ENCODE measurements at places on chromosomes 4 and X.

DNA sequence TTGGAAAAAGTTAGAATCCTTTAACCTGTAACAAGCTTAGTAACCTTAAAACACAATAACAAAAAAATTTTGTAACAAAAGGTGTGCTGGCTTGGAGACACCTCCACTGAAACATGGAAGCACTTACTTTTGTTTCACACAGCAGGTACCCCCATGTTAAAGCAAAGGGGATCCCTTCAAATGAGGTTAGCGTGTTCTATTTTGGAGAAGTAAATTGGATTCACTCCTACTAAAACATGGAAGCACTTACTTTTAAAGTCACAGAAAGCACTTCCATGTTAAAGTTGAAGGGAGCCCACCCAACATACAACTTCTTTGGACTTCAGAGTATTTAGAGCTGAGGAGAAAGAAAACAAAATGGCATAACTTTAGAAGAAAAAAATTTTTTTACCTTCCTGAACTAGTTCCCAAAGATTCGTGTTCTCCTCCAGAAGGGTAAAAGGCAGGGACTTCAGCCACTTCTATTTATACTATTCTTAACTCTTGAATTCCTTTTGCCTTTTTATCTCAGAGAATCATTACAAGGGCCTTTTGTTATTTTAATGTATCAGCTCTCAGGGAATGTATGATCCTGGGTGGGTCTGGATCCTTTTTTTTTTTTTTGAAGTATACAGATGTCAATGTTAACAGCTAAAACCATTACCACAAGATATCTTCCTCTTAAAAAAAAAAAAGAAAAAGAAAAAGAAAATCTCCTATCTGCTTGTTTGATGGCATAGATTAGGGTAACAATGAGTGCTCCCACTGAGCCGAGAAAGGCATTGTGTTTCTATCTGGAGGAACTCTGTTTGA is 11.5 kb downstream of the LARP7 start:
- no peak for DNase-seq

GRCh38 chrX:22882543-22882942 is 117.2 kb upstream of the DDX53 start:
- no peak for DNase-seq

- no peak for DNase-seq
These were observed 217.7 kb upstream of the PSAPL1 start for GRCh38 chr4:7652451-7652881.

- DNase-seq, result no peak
These were observed 12.8 kb downstream of the SCD5 start for GRCh38 chr4:82785611-82786400.

- DNase-seq, result no peak
These were observed 10.9 kb upstream of the TET2 start for GRCh38 chr4:105135785-105136184.

DNA sequence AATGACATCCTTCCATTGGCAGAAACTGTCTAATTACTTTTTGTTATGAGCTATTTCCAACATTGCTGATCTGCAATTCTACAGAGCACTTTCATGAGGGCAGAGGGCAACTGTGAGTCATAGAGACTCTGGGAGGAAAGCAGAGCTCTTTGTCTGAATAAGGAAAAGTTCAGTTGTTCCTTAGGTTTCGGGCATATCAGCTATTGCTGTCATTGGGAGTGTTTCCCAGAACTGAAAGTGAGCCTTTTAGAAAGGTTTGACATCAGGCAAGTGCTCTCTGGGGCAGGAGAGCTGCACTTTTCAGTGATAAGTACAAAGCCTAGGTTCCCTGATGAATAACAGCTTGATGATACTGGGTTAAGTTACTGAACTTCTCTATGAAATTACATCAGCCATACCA is 119.2 kb upstream of the EDNRA start:
- no peak for DNase-seq

DNA sequence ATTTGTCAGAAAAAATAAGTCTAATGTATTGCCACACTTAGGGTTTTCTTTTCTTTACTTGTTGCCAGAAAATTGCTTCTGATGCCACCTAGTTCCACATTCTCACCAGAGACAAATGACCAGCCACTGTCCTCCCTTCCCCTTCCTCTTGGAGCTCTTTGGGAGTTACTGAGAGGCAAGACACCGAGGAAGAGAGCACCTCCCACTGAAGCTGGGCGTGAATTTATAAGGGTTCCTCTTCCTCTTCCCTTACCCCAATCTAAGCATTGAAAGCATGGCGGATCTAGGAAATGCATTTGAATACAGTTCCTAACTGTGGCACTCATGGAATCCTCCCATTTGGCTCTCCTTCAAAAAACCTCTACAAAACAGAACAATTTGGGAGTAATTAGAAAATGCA is 30.0 kb downstream of the ANXA3 start:
- no peak for DNase-seq

DNA sequence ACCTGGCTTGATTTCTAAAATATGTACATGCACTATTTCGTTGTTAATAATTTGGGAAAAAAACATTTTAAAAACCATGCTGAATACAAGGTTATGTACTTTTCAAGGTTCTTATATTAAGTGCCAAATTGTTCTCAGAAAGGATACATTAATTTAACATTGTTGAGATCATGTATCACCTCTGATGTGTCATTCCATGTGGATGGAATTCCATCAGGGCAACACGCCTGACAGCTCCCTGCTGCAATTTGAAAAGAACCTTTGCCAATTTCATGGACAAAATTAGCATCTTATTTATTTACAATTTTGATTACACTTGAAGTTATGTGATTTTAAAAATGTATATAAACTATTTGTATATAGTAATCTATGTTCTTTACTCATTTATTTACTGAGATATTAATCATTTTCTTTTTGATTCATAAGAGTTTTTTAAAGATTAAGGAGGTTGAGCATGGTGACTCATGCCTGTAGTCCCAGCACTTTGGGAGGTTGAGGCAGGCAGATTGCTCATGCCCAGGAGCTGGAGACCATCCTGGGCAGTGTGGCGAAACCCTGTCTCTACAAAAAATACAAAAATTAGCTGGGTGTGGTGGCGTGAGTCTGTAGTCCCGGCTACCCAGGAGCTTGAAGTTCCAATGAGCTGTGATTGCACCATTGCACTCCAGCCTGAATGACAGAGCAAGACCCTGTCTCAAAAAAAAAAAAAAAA is 142.8 kb downstream of the ENPP6 start:
- DNase-seq, result no peak

GRCh38 chr4:79209081-79209480 is 116.8 kb downstream of the NAA11 start:
- DNase-seq, result no peak

DNA sequence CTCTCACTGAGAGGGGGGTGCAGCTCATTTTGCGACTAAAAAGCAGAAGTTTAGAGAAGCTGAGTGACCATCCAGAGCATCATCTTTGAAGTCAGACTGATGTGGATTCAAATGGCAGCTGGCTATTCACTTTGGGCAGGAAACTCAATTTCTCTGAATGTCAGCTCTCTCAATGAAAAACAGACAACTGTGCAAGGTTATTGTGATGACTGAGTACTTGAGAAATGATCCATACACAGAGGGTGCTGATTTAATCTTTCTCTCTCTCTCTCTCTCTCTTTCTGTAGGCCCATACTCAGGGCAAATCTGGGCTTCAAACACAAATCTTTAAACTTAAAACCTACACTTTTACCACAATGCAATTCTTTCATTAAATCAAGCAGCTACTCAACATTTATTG is 185.8 kb upstream of the SLIT2 start:
- DNase-seq, result no peak

DNA sequence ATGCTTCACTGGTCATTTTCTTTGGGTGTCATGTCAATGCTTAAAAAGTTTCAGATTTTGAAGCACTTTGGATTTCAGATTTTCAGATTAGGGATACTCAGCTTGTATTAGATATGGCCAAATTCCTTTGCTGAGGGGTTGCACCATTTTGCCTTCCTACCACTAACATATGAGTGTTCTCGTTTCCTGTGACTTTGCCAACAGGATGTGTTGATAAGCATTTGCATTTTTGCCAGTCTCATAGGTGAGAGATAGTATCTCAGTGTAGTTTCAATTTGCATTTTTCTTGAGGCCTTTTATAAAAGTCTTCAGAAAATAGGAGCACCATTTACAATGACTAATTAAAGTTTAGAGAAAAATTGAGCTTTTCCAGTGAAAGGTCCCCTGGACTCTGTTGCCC is 71.6 kb upstream of the CLCN4 start:
- DNase-seq, result no peak

- no peak for DNase-seq
These were observed 20.0 kb upstream of the SLAIN2 start for GRCh38 chr4:48321312-48321711.

GRCh38 chr4:99136329-99136728 is 7.8 kb downstream of the ADH4 start:
- no peak for DNase-seq

GRCh38 chr4:109820563-109820962 is 5.0 kb downstream of the GAR1 start:
- DNase-seq, result no peak
